Urothelium cell line (cell line): ENCODE measurements at places on chromosomes 6 and 20.

- DNase-seq, result no peak
Observed at GRCh38 chr6:232982-233640, 59.2 kb upstream of the DUSP22 start.

DNA sequence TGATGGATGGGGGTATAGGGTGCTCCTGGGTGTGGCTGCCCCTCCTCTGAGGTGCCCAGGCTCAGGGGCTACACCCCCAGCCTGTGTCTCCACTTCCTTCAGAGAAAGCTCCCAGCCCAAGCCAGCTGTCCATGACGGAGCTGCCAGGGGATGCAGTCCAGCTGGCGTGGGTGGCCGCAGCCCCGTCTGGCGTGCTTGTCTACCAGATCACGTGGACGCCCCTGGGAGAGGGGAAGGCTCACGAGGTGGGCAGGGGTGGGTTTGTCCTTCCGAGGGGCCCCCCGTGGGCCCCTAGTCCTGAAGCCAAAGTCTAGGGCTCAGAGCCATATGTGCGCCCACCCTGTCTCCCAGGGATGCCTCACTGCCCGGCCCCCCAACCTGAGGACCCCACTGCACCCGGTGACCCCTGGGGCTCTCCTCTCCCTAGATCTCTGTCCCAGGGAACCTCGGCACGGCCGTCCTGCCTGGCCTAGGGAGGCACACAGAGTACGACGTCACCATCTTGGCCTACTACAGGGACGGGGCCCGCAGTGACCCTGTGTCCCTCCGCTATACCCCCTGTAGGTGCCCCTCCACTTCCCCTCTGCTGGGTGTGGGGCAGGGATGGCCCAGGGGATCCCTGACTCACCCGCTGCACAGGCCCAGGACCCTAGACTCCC lies 19.8 kb downstream of the COL20A1 start:
- no peak for DNase-seq

GRCh38 chr6:113281431-113281830 lies 575.7 kb upstream of the MARCKS start:
- no peak for DNase-seq

GRCh38 chr6:14728396-14729024 lies 517.4 kb upstream of the JARID2 start:
- DNase-seq, result peak; percentile 20

- DNase-seq, result no peak
Observed at GRCh38 chr6:55979526-55979925, 104.1 kb upstream of the BMP5 start.

DNA sequence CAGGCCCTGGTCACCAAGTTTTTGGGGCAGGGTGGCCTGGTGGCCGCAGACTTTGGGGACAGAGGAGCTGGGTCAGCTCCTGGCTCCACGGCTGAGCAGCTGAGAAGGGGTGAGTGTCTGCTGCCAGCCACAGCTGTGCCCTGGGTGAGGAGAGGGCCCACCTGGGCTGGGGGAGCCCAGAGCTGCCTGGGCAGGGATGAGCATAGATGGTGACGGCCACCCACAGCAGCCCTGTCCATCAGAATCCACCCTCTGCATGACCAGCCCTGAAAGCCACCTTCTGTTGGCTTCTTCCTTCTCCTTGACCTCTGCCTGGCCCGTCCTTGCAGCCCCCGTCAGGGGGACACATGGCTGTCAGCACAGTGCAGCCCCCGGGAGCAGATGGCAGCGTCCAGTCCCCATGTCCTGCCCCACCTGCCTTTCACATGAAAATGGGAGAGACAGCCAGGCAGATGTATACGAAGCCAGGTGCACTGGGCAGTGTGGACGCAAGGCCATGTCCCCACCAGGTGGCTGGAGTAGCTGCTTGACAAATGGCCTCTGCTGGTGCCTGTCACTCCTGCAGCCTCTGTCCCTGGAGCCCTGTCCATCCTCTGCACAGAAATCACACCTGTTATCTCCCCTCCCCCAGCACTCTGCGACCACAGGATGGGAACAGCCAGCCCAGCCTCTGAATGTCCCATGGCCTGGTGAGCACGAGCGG lies 220.8 kb downstream of the PREX1 start:
- DNase-seq, result no peak

DNA sequence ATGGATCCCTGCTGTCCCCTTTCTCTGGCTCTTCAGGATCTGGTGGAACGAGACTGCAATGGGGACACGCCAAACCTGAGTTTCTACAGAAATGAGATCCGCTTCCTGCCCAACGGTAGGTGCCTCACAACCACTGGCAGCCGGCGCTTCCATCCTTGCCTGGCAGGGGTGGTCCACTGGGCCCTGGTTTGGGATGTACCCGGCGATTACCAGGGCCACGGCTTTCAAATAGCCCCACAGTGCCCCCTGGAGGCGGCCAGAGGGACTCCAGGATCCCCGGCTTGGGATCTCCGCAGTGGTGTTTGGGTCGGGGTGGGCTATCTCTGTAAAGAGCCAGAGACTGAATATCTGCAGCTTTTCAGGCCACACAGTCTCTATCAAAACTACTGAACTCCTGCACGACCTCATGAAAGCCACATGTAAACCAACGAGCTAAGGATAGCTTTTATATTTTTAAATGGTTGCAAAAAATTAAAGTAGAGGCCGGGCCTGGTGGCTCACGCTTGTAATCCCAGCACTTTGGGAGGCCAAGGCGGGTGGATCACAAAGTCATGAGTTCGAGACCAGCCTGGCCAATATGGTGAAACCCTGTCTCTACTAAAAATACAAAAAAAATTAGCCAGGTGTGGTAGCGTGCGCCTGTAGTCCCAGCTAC lies 3.7 kb downstream of the OGFR start:
- DNase-seq, result peak; percentile 86

DNA sequence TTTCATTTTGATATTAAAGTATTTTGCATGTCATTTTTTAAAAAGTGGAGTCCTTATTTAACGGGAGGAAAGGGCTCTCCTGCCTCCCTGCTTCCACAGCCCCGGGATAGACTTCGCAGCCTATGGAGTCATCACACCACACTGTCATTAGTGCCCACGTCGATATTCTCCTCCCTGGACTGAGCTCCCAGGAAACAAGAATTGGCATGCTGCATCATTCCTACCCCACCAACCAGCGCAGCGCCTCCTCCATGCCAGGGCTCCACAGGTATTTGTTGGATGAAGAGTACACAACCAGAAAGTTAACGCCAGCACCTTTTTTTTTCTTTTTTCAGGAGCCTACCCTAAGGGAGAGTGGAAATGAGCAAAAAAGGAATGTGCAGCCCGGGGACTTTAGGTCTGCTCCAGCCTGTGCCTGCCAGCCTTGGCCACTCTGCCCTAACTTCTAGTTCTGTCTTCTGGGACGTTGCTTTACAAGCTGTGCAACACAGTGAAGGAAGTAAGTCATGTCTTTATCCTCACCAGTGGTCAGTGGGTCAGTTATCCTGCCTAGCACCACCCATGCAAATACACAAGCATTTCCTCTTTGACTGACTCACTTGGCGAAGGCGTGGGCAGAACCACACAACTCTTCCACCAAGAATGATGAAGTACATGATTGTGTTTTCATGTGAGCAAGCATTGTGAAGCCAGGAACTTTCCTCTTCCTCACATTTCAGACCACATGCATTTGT lies 180.7 kb upstream of the UST start:
- peak; percentile 55 for DNase-seq
